Daoy (cell line): ENCODE measurements at places on chromosomes 16 and 17. TPM values are rescaled to one million over a fixed set of nuclear protein-coding genes. Genes with fewer than 3 reads are reported as not detected.

DNA sequence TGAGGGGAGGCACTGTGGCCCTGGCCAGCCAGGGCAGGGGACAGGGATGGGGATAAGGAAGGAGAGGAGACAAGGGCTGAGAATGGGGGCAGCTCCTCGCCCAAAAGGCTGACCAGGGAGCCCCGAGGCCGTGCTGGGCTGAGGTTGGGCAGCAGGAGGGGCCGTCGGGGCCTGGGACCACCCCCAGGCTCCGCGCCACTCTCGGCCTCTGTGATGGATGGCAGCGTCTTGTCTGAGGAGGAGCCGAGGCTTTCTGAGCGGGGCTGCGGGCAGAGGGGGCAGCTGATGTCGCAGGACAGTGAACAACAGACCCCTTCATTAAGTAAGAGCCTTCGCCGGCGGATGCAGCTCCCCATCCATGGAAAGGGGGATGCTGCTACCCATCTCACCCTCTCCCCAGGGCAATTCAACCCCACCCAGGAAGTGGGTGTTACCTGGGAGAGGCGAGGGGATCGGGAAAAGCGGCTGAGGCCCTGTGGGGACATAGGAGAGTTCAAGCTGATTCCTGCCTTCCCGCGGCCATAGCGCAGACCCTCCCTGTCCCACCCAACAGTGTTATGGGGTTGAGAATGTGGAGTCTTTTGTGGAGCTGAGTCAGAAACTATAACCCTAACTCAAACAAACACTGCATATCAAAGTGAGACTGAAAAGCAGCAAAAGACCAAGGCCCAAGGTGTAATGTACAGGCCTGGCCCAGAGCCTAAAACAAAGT lies 9.1 kb upstream of the RAB5C start:
- no peak for DNase-seq

DNA sequence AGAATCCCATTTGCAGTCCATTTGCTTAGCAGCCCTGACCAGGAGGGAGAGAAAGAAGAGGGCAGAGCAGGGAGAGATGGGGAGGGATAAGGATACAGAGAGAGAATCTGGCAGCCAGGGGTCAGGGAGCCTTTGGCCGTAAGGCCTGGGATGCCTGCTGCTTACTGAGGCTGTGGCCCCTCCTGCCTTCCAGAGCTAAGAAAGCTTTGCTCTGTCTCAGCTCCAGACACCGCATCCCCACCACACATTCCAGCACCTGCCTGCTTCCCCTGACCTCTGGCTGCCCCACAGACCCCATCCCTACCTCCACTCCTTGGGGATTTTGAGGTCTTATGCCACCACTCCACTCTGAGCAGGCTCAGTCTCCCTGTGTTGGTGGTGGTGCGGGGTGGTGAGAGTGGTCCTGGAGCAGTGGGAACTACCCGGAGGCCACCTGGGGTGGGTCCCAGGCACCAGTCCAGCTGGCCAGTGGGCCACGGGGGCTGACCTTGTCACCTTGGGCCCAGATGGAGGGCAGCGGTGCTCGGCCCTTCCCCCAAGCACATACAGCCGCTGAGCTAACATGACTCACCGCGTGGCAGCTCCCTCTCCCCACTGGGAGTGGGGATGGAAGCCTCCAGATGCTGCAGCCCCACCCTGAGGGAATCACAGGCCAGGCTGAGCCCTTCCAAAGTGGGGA lies 58.3 kb downstream of the RAI1 start:
- peak; percentile 59 for DNase-seq

GRCh38 chr16:85137323-85138072 lies 25.2 kb upstream of the CIBAR2 start:
- peak; percentile 65 for DNase-seq

DNA sequence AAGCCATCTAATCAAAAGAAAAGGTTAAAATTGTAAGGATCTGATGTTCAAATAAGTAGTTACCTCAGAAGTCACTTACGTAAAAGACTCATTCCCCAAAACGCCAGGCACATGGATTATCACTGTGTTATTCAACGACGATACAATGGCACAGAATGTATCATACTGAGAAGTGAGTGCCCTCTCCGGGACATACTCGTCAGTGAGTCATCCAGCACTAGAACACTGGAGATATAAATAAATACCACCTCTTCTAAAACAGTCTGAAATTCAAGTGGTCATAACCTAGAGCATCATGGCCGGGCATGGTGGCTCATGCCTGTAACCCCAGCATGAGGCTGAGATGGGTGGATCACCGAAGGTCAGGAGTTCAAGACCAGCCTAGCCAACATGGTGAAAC lies 24.9 kb downstream of the USP31 start:
- peak; percentile 62 for DNase-seq

DNA sequence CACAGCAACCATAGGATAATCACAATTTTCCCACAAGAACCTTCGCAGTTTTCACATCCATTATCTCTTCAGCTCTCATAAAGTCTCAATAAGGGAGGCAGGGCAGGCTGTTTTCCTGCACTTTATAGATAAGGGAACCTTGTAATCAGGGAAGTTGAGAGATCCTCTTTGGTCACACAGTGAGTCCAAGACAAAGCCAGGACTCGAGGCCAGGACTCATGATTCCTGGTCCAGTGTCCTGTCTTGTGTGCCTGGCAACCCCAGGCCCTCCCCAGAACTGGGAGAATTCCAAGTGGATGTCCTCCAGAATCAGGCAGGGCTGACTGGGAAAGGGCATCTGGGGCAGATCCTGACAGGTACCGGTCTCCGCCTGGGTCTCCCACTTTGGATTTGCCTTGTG lies 23.1 kb upstream of the PHF12 start:
- DNase-seq: no peak

- peak; percentile 24 for DNase-seq
Observed at GRCh38 chr16:84153660-84154214, 8.6 kb downstream of the DNAAF1 start.

NRN1L gene
- not detected in 2 replicates for total RNA-seq

EFCAB13 gene
- 0.03 and 0.74 TPM in 2 replicates for total RNA-seq

SLC9A5 gene
- total RNA-seq: 1.7 and 1.8 TPM in 2 replicates
